ENCODE measurements at places on chromosomes 16 and 17.
A peak's percentile ranks its signal among the peaks of the same experiment; 100 is the strongest.

- peak; percentile 96 for DNase-seq
These were observed at the start of gene DDX42 for GRCh38 chr17:63774141-63774968. DDX42 (plus strand) TSS chr17:63774170; CDS start chr17:63787050, 12,880 bp downstream.

DNA sequence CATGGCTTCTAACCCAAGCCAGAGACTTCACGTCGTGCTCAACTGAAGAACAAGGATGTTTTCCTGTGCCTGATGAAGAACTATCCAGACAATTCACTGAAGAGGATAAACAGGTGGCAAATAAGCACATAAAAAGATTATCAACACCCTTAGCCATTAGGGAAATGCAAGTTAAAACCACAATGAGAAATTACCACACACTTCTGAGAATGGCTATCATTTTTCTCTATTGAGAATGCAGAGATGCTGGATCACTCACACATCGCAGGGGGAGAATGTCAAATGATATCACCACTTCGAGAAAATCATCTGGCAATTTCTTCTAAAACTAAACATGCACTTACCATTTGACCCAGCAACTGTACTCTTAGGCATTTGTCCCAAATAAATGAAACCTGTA is 162.8 kb downstream of the IRX3 start:
- DNase-seq: no peak

GRCh38 chr17:6460531-6461161 is 16.4 kb downstream of the PIMREG start:
- DNase-seq: no peak

- no peak for DNase-seq
These were observed 14.7 kb downstream of the RNF43 start for GRCh38 chr17:58402679-58403078.

DNA sequence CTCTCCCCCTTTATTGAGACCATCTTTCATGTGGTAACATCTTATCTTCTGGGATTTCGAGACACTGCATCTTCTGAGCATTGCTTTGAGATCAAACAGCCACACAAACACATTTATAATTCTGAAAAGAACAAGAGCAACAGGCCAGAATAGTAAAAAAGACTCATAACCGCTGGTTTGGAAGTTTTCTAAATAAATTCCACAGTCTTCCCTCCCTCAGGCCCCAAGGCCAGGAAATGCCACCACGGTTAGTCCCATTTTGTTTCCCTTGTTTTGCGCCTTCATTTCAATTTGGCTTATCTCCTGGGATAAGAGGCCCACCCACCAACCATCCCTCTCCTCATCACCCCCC is 25.3 kb downstream of the LITAF start:
- DNase-seq: no peak

DNA sequence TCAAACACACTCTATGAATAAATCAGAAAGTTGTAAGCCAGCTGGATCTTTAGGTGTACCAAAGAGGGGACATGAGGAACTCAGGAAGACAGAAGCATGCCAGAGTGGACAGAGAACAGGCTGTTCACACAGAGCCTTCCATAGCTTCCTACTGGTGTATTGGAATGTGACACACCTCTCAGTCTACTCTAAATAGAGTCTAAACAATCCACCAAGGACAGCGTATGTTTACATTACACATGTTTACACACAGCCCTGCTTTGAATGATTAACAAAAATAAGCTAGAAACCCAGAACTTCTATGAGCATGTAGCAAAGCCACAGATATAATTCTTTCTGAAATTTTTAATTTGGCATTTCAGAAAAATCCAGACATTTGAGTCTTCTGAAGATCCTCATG is 1279.0 kb upstream of the CDH8 start:
- no peak for DNase-seq

DNA sequence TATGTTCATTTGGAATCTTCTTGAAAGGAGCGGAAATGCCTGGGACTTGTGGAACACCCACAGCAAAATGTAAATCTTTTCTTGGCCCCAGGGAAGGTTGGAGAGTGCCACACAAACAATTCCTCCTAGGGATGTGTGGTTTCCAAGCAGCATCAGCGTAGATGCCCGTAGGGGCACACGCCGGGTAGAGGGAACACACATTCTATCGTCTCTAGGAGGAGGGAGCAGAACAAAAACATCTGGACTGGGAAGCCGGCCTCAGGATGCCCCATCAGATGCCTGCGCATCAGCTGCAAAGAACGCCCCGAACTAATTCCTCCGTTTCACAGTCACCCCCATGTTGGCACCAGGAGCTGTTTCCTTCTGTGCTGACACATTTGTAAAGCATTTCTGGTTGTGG is 357.9 kb upstream of the ZFHX3 start:
- no peak for DNase-seq

- no peak for DNase-seq
These were observed 107.8 kb upstream of the SEC14L1 start for GRCh38 chr17:77032929-77033328.

- DNase-seq: no peak
These were observed 3.6 kb downstream of the CCL5 start for GRCh38 chr17:35876534-35876933.

- peak; percentile 60 for DNase-seq
These were observed 28.2 kb upstream of the KPNB1 start for GRCh38 chr17:47621293-47622179.

DNA sequence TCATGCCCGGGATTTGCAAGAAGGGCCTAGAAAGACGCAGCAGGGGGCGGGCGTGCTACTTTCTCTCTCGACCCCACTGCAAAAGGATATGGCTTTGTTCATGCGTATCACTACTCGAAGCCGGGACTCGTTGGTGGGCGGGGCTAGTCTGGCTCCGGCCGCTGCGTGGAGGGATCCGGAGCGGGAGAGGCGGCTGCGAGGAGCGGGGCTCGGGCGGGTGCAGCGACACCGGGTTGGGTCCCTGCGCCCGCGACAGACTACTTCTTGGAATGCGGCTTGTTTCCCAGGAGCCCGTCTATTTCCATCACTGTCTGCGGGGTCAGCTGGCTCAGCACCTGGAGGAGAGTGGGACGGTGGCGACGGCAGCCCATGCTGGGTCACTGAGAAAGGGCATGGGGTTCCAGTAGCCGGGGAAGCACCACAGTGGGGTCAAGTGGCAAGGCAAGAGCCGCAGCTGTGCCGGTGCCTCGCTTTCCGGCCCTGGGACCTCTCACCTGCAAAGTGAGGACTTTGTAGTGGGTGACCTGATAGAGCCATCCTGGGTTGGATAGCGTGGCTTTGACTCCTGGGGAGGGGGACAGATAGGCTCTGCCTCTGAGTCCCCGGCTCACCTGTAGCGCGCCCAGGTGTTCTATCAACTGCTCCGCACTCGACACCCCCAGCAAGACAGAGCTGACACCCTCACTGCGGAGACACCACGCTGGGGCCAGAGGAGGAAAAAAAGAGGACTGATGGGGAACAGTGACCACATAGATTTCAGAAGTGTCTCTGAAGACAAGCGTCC is 6.6 kb downstream of the KCNAB3 start:
- DNase-seq: peak; percentile 96

DNA sequence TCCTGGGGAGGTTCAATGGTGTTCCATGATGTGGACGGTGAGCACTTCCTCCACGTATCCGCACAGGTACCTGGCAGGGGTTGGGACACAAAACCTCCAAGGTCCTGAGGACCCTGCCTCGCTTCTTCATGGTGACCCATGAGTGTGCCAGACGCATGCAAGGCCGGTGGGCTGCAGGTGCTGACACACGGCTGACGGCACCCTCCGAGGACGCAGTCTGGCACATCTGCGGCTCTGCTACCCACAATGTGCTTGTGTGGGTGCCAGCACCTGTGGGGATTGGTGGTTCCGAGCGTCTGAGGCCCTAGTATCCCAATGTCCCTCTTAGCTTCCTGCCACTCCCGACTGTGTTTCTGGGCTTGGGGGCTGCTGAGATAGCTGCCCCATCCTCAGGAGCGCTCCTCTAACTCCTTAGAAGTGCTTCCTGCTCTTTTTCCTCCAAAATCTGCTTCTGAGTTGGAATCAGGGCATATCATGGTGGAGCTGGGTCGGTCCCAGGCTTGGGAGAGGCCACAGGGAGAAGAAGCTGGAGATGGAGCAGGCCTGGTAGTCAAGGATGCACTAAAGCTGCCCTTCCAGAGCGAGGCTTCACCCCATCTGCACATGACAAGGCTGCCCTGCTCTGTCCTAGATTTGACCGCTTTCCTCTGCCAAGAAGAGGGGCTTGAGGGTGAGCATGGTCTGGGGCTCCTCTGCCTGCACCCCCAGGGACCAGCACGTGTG is 1.6 kb downstream of the CYGB start:
- peak; percentile 52 for DNase-seq

DNA sequence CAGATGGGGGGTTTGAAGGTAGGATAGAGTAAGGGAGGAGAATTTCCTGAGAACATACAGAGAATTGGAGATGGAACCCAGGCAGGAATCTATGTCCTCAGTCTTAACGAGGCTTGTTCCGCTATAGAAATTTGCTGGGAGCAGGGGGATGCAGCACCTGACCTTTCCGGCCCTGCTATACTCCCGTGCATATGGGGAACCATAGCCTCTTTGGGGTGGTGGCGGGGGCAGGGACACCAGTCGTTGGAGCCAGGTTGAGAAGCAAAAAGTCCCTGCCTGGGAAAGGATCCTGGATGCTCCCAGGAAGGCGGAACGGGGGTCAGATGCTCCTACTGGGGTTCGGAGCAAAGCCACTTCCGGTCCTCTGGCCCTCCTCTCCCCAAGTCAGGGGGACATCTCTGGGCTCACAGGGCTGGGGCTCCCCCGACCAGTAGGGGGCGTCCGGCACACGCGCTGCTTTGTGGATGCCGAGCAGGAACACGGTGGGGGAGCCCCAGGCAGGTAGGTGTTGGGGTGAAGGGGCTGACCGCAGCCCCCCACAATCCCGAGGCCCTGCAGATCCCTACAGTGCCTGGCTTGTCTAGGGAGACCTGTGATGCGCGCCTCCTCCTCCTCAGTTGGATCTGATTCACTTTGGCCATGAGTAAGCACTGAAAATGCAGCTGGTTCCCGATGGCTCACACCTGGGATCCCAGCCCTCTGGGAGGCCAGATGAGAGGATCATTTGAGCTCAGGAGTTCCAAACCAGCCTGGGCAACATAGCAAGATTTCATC is 15.5 kb upstream of the TFAP4 start:
- peak; percentile 75 for DNase-seq

DNA sequence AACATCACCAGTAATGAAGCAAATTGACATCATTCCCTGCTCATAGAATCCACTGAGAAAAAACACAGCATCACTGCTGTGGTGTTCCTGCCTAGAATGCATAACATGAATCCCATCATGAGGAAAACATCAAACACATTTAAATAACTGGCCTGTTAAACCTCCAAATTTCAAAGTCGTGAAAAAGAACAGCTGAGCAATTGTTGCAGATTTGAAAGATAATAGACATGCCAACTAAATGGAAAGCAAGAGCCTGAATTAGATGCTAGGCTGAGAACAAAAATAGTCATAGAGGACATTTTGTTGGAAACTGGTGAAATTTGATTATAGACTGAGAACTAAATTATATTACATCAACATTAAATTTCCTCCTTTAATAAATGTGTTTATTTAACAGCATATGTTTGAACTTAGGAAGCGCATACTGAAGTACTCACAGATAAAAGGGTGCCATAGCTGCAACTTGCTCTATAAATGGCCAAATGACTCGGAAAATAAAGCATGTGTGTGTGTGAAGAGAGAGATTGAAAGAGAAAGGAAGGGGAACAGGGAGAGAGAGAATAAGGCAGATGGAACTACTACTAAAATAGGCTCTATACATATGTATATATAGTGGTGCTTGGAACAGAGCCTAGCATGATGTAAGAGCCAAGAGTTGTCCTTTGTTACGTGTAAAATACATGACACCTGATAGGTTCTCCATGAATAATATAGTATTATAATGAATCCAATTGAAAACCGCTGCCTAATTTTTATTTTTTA is 305.0 kb upstream of the MON1B start:
- no peak for DNase-seq
